ENCODE measurements at places on chromosomes 3 and 15. TPM values are rescaled to one million over a fixed set of nuclear protein-coding genes. Genes with fewer than 3 reads are reported as not detected.

Gene TUSC7
- not detected for total RNA-seq

Gene MESP1
- total RNA-seq: 0.24 TPM

Gene DMXL2
- total RNA-seq: 5.3 TPM

DNA sequence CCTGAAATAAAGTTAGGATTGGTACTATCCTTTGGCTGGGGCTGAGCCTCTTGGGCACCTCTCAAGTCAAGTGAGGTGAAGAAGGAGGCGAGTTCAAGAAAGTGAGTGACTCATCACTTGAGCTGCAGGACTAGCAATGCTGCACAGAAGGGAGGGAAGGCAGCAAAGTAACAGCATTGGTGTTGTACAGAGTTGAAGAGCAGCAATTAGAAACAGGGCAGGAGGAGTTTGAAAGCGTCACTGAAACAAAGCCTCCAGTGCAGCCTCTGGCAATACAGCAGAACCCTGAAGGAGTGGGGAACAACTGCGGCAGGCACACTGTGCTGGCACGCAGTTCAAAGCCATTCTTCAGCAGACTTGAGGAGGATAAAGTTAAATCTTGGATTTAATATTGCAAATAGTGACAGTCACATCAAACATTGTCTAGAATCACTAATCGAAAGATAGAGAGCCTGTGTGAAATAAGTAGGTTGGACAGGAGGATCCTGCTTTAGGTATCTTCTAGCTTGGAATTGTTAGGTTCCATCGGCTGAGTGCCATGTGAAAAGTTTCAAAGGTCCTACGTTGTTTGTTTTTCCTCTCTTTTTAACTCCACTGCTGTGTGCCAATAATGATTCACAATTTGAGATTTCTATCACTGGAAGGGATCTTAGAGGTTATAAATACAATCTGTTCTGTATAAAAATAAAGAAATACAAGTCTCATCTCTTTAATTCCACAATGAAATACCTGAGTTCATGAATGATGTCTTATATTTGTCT, 479.8 kb downstream of the NAALADL2 start:
- DNase-seq: no peak
- H3K27ac ChIP-seq: no peak overlapping the region
- no peak overlapping the region for H3K4me3 ChIP-seq
- no peaks in the 10 kb centered on the region for H3K4me1 ChIP-seq
- no peaks in the 10 kb centered on the region for H3K27me3 ChIP-seq

DNA sequence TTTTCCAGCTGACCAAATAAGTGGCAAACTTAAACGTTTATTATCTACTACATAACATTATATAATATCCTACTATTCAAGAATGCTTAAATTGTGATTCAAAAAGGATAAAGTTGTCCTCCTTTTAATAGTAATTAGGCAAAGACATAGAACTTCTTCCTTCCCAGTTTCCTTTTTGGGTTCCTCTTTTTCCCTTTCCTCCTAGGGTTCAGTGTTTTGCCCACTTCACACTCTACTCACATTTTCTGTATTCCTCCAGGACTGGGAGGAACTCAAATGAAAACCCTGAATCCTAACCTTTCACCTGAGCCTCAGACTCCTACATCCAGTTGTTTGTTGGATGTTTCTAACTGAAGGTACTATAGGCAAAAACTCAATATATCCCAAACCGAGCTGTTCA, 132.5 kb downstream of the PEAK1 start:
- peaks cover 30% of the 10 kb centered on the region for H3K36me3 ChIP-seq
- no peak for DNase-seq
- no peak overlapping the region for H3K4me3 ChIP-seq
- no peak overlapping the region for H3K27ac ChIP-seq
- no peaks in the 10 kb centered on the region for H3K27me3 ChIP-seq

DNA sequence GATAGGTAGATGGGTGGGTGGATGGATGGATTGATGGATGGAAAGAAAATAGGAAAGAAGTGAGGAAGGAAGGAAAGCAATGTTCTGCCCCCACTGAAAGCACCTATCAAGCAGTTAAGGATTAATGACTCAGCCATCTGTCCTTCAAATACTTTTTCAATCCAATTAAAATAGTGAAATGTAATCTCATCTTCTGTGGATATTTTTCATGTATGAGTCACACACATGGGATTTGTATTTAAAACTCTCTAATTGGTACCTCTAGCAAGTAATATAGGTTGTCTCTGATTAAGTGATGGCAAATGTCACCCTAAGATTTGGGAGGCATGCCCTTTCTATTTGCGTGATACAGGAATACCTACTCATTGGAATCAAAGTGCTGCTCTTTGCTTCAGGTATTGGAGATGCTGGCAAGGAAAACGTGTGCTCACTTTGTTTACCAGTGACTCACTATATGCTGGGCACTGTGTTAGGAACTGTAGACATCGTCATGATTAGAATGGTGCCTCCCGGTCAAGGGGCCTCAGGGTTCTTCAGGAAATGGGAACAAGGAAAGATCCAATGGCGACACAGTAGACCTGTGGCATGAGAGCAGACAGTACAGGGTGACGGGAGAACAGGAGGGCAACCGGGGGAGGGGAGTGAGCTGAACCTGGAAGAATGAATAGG, 230.1 kb downstream of the CLSTN2 start:
- no peak overlapping the region for H3K27ac ChIP-seq
- H3K4me1 ChIP-seq: no peaks in the 10 kb centered on the region
- no peak for DNase-seq
- peaks cover 3% of the 10 kb centered on the region for H3K27me3 ChIP-seq

GRCh38 chr3:45910892-45911291, 24.5 kb downstream of the CCR9 start:
- H3K4me1 ChIP-seq: peaks cover 34% of the 10 kb centered on the region
- no peak overlapping the region for H3K27ac ChIP-seq
- no peak for DNase-seq
- no peaks in the 10 kb centered on the region for H3K36me3 ChIP-seq
- no peak overlapping the region for H3K4me3 ChIP-seq

DNA sequence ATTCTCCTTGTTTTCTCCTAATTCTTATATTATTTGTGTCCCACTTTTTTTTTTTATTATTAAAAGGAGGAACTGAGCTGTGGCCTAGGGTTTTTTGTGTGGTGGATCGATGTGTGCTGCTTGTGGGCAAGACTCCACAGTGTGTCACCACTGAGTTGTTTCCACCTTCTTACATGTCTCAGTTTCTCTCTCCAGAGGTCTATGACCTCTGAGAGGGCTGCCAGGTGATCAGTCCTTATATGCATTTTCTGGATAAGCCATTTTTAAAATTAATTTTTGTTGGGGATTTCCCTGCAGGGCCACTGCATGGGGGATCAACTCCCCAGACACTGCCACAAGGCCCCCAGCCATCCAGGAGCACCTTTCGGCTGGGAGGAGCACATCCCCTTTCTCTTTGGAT, 27.8 kb downstream of the IQCF6 start:
- H3K27me3 ChIP-seq: peaks cover 17% of the 10 kb centered on the region
- no peaks in the 10 kb centered on the region for H3K4me1 ChIP-seq
- DNase-seq: no peak
- H3K4me3 ChIP-seq: no peak overlapping the region

GRCh38 chr15:35061161-35061824, 23.8 kb downstream of the NANOGP8 start:
- H3K4me3 ChIP-seq: no peak overlapping the region
- no peaks in the 10 kb centered on the region for H3K36me3 ChIP-seq
- H3K4me1 ChIP-seq: no peaks in the 10 kb centered on the region
- no peak overlapping the region for H3K27ac ChIP-seq
- no peak for DNase-seq

DNA sequence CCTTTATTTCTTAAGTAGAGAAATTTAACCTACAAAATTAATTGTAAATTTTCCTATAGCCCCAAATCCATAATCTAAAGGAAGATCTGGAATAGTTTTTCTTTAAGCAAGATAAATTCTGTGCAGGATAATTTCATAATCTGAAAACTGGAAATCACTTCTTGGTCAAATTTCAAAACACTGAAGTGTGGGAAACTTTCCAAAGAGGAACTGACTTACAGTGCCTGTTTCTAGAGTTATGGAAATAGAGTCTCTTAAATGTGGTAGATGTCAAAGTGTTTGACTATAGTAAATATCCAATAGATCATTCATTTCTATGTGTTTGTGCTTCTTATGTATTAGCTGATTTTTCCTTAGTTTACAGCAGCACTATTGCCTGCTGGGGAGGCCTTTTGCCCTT, 1.6 kb upstream of the P2RY13 start:
- H3K27me3 ChIP-seq: no peaks in the 10 kb centered on the region
- no peak overlapping the region for H3K4me3 ChIP-seq
- DNase-seq: no peak
- peaks cover 29% of the 10 kb centered on the region for H3K4me1 ChIP-seq

DNA sequence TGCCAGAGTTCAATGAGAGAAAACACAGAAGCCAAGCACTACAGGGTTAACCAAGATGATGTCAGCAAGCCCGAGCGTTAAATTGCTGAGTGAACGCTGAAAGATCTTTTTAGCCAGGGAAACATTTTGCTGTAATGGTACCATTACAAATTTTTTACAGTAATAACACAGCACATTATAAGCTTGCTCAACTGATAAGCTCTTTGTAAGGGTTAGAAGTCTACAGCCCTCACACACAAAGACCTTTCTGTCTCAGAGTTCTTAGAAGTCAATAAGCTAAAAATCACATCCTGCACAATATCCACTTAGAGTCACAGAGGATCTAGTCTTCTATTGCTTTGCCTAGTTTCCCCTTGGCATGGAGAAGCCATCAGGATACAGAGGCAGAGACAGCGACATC, 29.9 kb downstream of the CHSY1 start:
- no peak overlapping the region for H3K4me3 ChIP-seq
- H3K36me3 ChIP-seq: peaks cover 43% of the 10 kb centered on the region
- DNase-seq: no peak
- peaks cover 15% of the 10 kb centered on the region for H3K4me1 ChIP-seq

DNA sequence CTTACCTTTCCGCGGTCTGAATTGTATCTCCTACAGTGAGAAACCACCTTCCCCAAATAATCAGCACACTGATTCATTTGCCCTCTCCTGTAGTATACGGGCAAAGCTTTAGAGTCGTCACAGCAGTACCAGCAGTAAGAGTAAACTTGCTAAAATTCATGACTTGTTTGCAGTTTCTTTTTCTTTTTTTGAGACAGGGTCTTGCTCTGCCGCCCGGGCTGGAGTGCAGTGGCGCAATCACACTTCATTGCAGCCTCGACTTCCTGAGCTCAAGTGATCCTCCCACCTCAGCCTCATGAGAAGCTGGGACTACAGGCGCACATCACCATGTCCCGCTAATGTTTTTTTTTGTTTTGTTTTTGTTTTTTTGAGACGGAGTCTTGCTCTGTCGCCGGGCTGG, 11.9 kb downstream of the SCAMP5 start:
- H3K27ac ChIP-seq: peak overlapping the region; percentile 50
- no peak for DNase-seq
- H3K36me3 ChIP-seq: no peaks in the 10 kb centered on the region
- H3K4me1 ChIP-seq: peaks cover 44% of the 10 kb centered on the region
- peaks cover 27% of the 10 kb centered on the region for H3K27me3 ChIP-seq
- peak overlapping the region; percentile 41 for H3K4me3 ChIP-seq

- DNase-seq: no peak
- H3K4me3 ChIP-seq: no peak overlapping the region
- H3K4me1 ChIP-seq: no peaks in the 10 kb centered on the region
- H3K27me3 ChIP-seq: no peaks in the 10 kb centered on the region
Observed at GRCh38 chr3:42874749-42875148, 930 bp downstream of the CYP8B1 start.

GRCh38 chr3:124761935-124762660, 31.8 kb downstream of the UMPS start:
- no peak overlapping the region for H3K4me3 ChIP-seq
- no peak overlapping the region for H3K27ac ChIP-seq
- H3K4me1 ChIP-seq: peaks cover 4% of the 10 kb centered on the region
- no peak for DNase-seq
- H3K27me3 ChIP-seq: peaks cover 3% of the 10 kb centered on the region

- no peaks in the 10 kb centered on the region for H3K4me1 ChIP-seq
- H3K36me3 ChIP-seq: no peaks in the 10 kb centered on the region
- no peak for DNase-seq
- no peak overlapping the region for H3K27ac ChIP-seq
- H3K4me3 ChIP-seq: no peak overlapping the region
- H3K27me3 ChIP-seq: no peaks in the 10 kb centered on the region
Observed at GRCh38 chr3:39166134-39166710, 12.8 kb upstream of the CSRNP1 start.

GRCh38 chr15:96207377-96208006, 123.0 kb upstream of the NR2F2 start:
- no peak overlapping the region for H3K4me3 ChIP-seq
- DNase-seq: no peak
- H3K36me3 ChIP-seq: no peaks in the 10 kb centered on the region
- H3K4me1 ChIP-seq: no peaks in the 10 kb centered on the region
- no peaks in the 10 kb centered on the region for H3K27me3 ChIP-seq

GRCh38 chr3:124976383-124976782, 41.8 kb upstream of the MUC13 start:
- no peaks in the 10 kb centered on the region for H3K4me1 ChIP-seq
- peaks cover 9% of the 10 kb centered on the region for H3K36me3 ChIP-seq
- no peaks in the 10 kb centered on the region for H3K27me3 ChIP-seq

GRCh38 chr3:50003216-50003615, 63.3 kb downstream of the RBM6 start:
- H3K36me3 ChIP-seq: peaks cover 67% of the 10 kb centered on the region
- no peaks in the 10 kb centered on the region for H3K27me3 ChIP-seq
- DNase-seq: no peak
- H3K4me1 ChIP-seq: peaks cover 5% of the 10 kb centered on the region
- no peak overlapping the region for H3K27ac ChIP-seq
- H3K4me3 ChIP-seq: no peak overlapping the region

DNA sequence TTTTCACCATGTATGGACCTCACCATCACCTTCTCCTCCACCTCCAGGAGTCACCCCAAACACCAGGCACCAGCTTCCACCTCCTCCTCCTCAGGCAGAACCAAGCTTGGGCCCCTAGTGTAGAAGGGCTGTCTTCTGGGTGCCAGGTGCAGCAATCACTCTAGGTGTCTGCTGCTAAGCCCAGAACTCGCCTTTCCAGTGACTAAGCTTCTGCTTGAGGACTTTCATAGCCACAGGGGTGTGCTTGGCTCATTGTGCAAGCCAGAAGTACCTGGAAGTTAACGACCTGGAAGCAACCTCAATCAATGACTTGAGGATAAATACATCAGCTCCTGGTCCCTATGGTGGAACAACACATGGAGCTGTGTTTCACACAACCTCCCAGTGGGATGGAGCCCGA, 49.8 kb upstream of the PXYLP1 start:
- H3K27ac ChIP-seq: no peak overlapping the region
- no peak overlapping the region for H3K4me3 ChIP-seq
- no peaks in the 10 kb centered on the region for H3K36me3 ChIP-seq
- DNase-seq: no peak
- H3K4me1 ChIP-seq: no peaks in the 10 kb centered on the region

- no peak overlapping the region for H3K27ac ChIP-seq
- H3K36me3 ChIP-seq: no peaks in the 10 kb centered on the region
Observed at GRCh38 chr15:101092156-101092866, 159.5 kb downstream of the CHSY1 start.

DNA sequence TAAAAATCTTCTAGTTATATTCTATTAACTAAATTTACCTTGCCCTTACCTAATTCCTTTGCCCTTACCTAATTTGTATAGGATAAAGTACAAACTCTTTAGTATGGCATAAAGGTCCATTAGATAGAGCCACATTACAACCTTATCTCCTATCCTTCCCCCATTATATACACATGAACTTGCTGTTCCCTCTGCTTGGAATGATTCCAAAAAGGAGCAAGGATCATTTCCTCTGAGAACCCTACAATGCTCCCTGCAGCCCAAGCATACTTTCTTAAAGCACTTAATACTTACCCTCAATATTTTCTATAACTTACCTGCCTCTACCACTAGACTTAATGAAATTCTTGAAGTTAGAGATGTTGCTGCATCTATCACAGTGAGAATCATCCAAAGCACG, 118.9 kb upstream of the CCDC54 start:
- H3K36me3 ChIP-seq: no peaks in the 10 kb centered on the region
- peaks cover 4% of the 10 kb centered on the region for H3K27me3 ChIP-seq
- H3K27ac ChIP-seq: no peak overlapping the region
- DNase-seq: no peak
- H3K4me3 ChIP-seq: no peak overlapping the region
- H3K4me1 ChIP-seq: no peaks in the 10 kb centered on the region
